Head of caudate nucleus (tissue), 42 donors: ENCODE measurements at places on chromosomes 5 and 9.

GRCh38 chr5:172167895-172168294 is 20.1 kb downstream of the STK10 start:
- DNase-seq = no peak

GRCh38 chr9:125271081-125271480 is 9.5 kb downstream of the GAPVD1 start:
- DNase-seq = no peak

DNA sequence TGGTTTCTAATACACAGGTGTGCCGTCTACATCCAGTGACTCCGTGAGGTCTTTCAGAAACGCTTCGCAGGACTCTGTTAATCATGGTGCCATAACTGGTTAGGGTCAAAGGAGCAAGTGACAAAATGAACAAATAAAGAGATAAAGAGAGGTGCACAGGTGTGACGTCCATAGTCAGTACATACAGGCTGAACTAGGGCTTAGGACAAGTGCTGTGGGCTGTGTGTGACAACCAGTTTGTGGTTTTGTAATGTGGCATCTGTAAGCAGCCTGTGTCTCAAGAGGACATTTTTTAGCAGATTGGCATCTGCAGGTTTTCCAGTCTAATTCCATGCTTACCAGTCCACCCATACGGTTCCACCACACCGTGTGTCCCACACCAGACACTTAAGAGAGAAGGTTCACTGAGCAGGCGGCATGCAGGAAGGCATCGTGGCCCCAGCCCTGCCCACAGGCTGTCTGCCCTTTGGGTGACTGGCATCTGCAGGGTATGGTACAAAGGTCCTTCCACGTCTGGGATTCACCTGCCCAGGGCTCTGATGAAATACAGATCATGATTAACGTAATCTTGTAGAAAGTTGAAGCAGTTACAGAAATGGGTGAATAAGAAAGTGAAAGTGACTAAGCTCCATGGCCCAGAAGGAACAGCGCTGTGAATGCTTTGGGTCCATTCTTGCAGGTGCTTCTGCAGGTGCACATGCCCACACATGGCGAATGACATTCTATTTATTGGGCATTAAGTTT is 26.9 kb downstream of the SRD5A1 start:
- DNase-seq = no peak

DNA sequence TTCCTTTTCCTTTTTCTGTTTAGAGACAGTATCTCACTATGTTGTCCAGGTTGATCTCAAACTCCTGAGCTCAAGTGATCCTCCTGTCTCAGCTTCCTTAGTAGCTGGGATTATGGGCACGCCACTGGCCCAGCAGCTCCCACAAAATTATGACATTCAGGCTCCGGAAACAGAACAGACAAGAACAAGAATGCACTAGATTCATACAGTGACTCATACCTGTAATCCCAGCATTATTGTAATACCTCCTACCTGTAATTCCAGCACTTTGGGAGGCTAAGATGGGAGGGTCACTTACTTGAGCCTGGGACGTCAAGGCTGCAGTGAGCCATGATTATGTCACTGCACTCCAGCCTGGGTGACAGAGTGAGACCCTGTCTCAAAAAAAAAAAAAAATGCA is 26.7 kb upstream of the B4GALT1 start:
- DNase-seq = no peak

GRCh38 chr5:10214041-10214440 is 35.6 kb downstream of the ATPSCKMT start:
- DNase-seq = no peak

DNA sequence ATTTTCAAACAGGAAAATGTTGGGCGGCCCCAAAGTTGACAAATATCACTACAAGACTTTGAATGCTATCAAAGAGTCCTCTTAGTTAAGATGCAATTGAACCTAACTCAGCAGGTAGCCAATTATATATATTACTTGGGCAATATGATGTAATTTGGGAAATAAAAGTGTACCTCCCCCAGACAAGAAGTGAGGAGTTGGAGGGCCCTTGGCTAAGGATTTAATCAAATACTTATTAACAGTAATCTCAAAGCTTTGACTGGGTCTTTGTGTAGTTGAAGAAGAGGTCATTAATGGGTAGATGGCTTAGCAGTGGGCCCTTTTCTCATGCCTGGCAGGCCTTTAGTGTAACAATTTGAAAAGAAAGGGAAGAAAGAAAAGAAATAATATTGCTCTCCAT is 599.0 kb downstream of the CSNK1G3 start:
- DNase-seq = no peak

- no peak for DNase-seq
Measured at GRCh38 chr9:93650448-93650847, 74.1 kb downstream of the PHF2 start.

DNA sequence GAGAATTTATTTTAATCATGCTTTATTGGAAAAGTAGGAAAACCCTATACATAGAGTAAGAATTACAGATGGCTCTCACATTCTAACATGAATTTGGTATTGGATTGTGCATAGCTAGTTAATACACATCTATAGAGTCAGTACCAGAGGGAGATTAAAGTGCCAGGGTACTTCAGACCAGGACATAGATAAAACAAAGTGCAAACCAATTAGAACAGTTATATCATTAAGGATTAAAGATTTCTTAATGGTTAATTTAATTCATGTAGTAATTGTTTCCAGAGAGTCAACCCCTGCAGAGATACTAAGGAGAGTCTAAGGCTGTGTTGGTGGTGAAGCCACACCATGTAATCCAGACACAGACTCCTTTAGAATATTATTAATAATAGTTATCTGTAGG is 8.8 kb downstream of the ISOC1 start:
- no peak for DNase-seq

- no peak for DNase-seq
Measured at GRCh38 chr5:40309851-40310250, 369.9 kb upstream of the PTGER4 start.

GRCh38 chr5:168064457-168064856 is 227.0 kb upstream of the WWC1 start:
- no peak for DNase-seq

- no peak for DNase-seq
Measured at GRCh38 chr9:78871452-78872331, 574.8 kb downstream of the PSAT1 start.

GRCh38 chr9:133088146-133088750 is 26.5 kb downstream of the CEL start:
- DNase-seq = no peak

- DNase-seq = no peak
Measured at GRCh38 chr5:93929131-93929530, 187.7 kb upstream of the POU5F2 start.

GRCh38 chr5:1951165-1951816 is 68.6 kb upstream of the IRX4 start:
- DNase-seq = no peak

- DNase-seq = no peak
Measured at GRCh38 chr5:60829490-60830266, 14.4 kb downstream of the ELOVL7 start.

DNA sequence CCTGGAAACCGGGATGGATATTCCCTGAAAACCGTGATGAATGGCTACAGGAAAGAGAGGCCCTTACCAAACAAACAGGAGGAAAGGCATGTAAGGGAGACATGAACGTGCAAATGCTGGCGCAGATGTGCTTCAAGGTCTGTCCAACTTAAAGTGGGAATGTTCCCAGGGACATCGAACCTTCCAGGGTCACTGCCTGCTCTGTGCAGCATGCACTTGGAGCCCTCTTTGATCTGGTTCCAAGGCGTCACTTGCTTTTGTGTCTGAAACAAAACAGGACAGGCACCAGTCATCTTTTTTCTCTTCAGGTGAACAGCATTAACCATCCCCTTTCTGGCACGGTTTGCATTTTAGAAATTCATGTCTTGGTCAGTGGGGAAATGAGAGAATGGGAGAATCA is 479.4 kb downstream of the RASEF start:
- no peak for DNase-seq

GRCh38 chr9:136051837-136052471 is 43.1 kb downstream of the NACC2 start:
- peak; percentile 89 for DNase-seq

DNA sequence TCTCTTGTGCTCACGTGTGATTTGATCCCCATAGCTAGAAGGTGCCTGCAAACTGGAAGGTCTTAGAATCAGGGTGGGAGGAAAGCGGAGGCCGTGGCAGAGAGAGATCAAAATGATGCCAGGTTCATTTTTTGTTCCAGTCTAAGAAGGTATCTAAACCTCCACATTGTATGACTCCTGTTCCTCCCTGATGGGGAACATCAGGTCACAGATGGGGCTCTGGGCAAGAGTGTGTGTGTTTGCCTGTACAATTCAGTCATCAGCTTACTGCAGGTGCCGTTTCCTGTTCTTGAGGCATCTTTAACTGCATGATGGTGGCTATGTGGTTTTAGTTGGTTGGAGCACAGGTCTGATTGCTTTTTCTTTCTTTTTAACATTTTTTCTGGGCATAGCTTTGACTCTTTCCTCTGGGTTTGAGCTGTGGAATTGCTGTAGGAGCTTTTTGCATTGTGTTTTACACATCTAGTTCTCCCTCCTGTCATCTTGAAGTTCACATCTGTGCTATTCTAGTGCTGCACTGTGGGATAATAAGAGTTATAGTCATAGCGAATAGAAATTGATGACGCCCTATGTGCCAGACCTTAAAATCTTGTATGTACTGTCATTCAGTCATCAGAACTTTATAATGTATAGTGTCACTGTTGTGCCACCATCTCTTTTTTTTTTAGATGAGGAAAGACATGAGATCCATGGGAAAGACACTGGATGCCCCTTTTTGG is 30.8 kb downstream of the ARHGAP26 start:
- peak; percentile 43 for DNase-seq

GRCh38 chr9:87436716-87437115 is 61.0 kb upstream of the DAPK1 start:
- DNase-seq = no peak

- no peak for DNase-seq
Measured at GRCh38 chr5:71873191-71873591, 154.1 kb downstream of the CARTPT start.

DNA sequence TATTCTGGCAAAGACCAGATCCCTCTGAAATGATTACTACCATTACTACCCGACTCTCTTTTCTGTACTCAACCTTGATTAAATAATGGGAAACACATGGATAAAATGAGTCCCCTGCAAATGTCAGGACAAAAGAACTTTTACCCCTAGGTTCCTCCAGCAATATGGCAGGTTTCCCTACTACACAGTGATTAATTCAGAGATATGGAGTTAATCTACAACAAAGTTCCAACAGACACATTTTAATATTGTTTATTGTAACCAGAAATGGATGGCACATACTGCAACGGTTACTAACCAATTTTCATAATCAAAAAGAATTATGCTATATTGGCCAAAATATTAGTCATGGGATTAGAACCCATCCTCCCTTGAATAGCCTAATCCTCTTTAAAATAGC is 294.8 kb downstream of the ATPSCKMT start:
- DNase-seq = no peak

- no peak for DNase-seq
Measured at GRCh38 chr9:130805510-130806326, 29.3 kb upstream of the ABL1 start.

GRCh38 chr9:114109124-114109523 is 10.0 kb upstream of the KIF12 start:
- DNase-seq = no peak

- DNase-seq = no peak
Measured at GRCh38 chr5:24591426-24591825, 53.4 kb downstream of the CDH10 start.

DNA sequence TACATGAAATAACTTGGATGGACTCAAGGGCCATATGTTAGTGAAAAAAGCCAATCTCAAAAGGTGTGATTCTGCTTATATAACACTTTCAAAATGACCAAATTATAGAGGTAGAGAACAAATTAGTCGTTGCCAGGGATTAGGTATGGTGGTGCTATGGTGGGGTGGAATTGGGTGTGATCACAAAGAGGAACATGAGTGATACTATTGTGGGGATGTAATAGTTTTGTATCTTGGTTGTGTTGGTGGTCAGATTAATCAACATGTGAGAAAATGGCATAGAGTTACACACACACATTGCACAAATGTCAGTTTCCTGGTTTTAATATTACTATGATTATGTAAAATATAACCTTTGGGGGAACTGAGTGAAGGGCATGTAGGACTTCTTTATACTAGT is 31.9 kb downstream of the CAMK4 start:
- no peak for DNase-seq

DNA sequence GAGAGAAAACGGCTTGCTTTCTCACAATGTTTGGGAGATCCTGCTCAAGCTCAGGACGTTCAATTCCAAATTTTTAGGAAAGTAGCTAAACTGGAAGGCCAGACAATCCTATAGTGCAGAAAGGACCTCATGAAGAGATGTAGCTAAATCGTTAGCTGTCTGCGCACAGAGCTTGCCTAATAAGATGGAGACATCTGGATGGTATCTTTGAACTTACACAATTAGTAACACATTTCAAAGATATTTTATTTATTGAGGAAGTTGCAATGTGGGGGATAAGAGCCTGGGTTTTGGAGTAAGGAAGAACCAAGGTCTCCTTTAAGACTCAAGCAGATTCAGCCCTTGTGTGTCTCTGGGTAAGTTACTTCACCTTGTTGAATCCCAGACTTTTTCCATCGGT is 28.6 kb upstream of the RAB14 start:
- DNase-seq = no peak

GRCh38 chr9:130177898-130178805 is 5.9 kb downstream of the NCS1 start:
- no peak for DNase-seq

DNA sequence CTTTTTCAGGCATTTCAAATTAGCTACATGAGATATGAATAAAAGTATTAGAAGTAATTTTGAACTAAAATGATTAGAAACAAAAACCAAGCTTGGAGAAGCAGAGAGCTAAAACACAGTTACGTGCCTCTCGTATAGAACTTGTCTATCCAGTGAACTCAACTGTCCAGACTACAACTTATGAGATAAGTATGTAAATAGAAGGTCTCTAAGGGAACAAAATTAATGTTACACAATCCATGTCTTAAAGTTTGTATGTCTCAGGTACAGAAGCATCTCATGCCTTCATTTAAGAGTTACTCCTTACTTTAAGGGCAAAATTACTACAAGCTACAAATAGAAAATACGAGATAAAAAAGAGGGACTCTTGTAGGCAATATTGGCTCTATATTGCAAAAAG is 316.8 kb downstream of the CETN3 start:
- no peak for DNase-seq

GRCh38 chr5:149117970-149118369 is 23.3 kb upstream of the ABLIM3 start:
- DNase-seq = no peak

GRCh38 chr9:107251756-107252322 is 31.2 kb upstream of the RAD23B start:
- no peak for DNase-seq

DNA sequence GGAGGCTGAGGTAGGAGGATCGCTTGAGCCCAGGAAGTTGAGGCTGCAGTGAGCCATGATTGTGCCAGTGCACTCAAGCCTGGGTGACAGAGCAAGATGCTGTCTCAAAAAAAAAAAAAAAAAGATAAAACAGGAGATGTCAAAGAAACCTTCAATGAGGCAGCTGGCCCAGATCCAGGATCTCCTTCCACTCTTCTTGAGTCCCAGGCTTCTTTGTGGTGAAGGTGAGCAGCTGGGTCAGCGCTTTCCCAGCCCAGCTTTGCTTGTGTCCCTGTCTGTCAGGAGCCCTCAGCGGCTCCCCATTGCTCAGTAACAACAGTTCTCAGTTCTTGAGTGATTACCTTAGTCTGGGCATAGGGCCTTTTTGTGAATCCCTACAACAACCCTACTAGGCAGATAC is 69.4 kb upstream of the PSD2 start:
- DNase-seq = no peak

GRCh38 chr5:136080483-136081216 is 51.9 kb downstream of the TGFBI start:
- peak; percentile 25 for DNase-seq

GRCh38 chr9:89440548-89440947 is 57.4 kb downstream of the SEMA4D start:
- no peak for DNase-seq

GRCh38 chr5:169243651-169244422 is 57.1 kb downstream of the SLIT3 start:
- DNase-seq = peak; percentile 53
